ENCODE measurements at places on chromosomes 7 and 10.

GRCh38 chr10:84938117-84938905 is 609.9 kb downstream of the CCSER2 start:
- DNase-seq, result no peak

- no peak for DNase-seq
Observed at GRCh38 chr7:138999414-138999813, 18.2 kb upstream of the KIAA1549 start.

DNA sequence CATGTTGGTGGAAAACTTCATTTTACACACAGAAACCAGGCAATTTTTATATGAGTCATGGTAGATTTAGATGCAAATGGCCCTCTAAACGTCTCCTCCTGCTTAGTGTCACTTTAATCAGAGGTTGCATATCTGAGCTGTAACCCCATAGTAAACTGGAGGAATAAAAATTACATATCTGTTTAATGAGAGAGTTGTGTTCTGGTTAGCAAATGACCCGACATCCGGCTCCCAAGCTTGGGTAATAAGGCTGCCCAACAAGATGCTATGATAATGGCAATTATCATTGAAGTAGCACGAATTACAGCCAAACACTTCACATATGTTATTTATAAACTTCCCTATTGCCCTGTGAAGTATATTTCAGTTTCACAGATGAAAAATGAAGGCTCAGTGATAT is 10.6 kb upstream of the ADAM12 start:
- DNase-seq, result no peak

DNA sequence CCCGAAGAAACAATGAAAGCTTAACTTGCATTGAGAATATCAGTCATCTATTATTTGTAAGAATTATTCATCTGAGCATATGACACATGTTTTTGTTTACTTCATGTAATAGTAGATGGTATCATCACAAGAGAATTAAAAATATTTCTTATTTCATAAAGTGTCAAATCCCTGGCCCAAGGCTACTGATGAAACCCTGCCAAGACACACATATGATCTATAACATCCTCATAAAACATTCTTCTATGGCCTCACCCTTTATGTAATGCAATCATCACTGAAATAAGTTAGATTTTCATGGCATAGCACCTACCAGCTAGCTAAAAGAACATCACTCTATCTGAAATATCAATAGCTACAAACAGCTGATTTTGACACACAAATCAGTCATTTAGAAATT is 385.6 kb upstream of the PHF14 start:
- no peak for DNase-seq

DNA sequence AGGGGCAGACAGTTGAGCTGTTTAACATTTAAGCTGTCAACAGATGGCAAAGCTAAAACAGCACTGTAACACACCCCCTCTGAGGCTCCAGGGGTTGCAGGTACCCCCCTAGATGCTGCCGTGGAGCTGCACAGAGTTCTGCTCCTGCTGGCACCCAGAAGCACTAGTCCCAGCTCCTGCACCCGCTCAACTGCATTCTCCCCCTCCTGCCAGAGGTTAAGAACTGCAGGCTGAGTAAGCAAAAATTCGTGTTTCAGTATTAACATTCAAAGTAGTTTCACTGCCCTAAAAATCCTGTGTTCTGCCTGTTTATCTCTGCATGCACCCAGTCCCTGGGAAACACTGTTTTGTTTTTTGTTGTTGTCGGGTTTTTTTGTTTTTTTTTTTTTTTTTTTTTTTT is 790.8 kb upstream of the KCND2 start:
- no peak for DNase-seq

DNA sequence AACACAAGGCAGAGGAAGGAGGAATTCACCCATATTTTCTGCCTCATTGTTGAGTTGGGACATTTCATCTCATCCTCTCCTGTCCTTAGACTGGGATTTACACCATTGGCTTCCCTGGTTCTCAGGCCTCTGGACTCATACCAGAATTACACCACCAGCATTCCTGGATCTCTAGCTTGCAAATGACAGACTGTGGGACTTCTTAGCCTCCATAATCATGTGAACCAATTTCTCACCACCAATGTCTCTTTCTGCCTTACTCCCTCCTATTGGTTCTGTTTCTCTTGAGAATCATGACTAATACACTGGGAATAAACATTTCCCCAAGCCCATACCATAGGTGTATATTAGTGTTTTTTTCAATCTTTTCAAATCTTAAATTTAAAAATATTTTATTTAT is 2.9 kb upstream of the ZNF33A start:
- no peak for DNase-seq

DNA sequence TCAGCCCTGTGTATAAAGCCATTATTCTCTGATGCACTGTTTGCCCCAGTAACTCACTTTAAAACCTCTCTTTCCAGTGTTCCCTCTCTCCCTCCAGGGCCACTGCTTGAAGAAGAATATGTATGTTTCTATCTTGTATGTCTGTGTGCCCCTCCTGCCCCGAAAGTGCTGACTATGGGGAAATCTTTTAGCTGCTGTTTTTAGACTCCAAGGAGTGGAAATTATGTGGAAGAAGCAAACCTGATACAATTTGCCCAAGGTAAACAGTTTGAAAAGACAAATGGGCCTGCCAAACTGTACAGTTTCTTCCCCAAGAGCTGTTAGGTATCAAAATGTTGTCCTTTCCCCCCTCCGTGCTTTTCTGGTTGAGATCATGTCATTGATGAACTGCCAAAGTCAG is 3.4 kb downstream of the ADRA2A start:
- no peak for DNase-seq

GRCh38 chr7:98868450-98868849 is 1.4 kb downstream of the TMEM130 start:
- no peak for DNase-seq

- no peak for DNase-seq
Observed at GRCh38 chr7:97818066-97818663, 54.0 kb downstream of the ASNS start.

GRCh38 chr10:69815104-69815503 is 13.4 kb downstream of the COL13A1 start:
- no peak for DNase-seq

GRCh38 chr10:61140765-61141392 is 196.9 kb upstream of the RHOBTB1 start:
- no peak for DNase-seq

DNA sequence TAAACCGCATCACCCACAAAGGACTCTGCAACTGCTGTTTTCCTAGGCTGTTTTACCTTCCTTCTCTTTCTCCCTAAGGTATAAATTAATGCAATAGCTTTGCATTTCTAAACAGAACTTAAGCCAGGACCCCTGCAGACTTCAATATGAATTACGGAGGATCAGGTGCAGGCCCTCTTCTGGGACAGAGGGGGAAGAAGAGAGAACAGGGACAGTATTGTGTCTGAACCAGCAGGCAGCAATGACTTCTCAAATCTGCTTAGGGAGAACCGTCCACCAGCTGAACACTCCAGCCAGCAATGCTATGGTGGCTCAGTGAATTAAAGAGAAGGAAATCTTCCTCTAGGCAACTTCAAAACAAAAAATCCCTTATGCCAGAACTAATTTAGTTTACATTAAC is 35.7 kb downstream of the POLR3A start:
- DNase-seq, result no peak

- no peak for DNase-seq
Observed at GRCh38 chr10:58341947-58342346, 7.1 kb downstream of the UBE2D1 start.

DNA sequence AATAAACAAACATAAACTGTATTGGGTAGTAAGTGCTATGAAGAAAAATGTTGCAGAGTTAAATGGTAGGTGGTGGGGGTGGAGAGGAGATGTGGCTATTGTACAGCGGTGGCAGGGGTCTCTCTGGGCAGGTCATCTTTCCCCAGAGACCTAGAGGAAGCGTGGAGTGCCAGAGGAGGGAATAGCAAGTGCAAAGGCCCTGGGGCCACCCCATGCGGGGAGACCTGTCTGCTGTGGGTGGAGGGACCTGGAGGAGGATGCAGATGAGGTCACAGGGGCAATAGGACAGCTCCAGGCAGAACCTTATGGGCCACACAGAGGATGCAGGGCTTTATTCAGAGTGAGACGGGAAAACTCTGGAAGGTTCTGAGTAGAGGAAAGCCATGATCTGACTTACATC is 47.5 kb downstream of the DLG5 start:
- DNase-seq, result no peak

DNA sequence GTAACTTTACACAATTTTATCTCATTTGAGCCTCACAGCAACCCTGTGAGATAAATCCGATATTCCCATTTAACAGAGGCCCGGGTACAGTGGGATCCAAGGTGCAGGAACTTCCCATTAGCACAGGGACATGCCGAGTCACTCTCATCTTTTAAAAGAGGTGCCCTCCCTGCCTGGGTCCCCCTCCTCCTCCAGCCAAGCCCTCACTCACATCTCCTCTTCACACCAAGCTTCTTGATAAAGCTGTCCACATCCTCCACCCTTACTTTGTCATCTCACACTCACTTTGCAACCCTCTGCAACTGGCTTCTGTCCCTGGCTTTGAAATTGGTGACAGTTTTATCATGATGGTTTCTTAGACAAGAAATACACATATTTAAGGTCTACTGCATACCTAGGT is 144.6 kb upstream of the RHEB start:
- DNase-seq, result no peak

DNA sequence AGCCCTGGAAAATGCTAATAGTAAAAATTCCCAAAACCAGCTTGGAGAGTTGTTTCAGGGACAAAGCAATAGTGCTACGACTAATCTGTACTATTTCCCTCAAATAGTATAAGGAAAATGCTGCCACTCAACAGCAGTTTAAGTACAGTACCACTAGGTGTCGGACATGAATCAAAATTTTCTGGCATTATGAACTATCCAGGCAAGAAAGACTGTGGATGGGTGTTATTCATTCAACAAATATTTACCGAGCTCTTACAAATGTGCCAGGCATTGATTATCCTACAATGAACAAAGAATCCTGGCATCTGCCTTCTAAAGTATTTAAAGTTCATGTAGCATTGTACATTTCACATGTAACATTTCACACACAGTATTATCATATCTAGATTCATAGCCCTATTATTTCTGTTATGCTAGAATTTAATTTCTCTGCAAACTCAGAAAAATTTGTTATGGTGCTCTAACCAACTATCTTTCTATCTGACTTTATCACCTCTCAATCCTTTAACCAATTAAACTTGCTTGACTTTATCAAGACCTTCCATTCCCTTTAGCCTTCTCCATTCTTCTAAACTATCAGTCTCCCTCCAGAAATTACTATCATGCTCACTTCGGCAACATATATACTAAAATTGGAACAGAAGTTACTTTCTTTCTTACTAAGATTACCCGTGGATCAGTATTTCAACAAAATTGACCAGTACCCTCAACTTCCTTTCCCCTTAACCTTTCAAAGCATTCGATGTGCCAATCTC is 80.6 kb downstream of the ARHGAP21 start:
- DNase-seq, result no peak

DNA sequence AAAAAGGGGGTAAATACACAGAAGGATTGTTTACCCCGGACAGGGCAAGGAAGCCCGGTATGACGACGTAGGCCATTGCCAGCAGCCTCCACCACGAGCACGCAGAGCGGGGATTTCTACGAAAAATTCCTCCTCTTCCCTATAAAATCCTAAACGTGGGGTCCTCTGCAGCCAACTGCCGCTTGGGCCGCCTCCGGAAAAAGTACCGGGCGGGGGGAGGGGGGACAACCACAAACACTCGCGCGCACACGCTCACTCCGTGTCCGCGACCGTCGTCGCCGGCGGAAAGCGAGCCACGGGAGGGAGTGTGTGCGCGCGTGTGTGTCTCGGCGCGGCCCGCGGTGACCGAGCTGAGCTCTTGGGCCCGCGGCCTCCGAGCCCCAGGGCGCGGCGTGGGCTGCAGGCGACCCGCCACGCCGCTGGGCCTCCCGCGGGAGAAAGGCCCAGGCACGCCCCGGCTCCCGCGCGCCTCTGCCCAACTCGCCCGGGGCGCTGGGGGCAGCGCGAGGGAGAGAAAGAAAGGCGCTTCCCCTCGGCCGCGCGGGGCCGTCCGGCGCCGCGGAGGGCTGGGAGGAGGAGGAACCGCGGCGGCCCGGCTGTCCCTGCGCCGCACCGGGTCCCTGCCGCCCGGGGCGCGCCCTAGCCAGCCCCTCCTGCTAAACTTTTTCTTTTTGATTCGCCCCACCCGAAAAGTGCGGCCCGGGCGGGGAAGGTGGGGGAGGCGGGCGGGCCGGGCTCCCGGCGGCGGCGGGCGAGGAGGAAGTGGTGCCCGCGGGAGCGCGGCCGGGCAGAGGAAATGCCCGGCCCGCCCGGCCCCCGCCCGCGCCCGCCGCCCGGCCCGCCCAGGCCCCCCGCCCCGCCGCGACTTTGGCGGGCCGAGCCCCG is 1.5 kb downstream of the CTBP2 start:
- no peak for DNase-seq

DNA sequence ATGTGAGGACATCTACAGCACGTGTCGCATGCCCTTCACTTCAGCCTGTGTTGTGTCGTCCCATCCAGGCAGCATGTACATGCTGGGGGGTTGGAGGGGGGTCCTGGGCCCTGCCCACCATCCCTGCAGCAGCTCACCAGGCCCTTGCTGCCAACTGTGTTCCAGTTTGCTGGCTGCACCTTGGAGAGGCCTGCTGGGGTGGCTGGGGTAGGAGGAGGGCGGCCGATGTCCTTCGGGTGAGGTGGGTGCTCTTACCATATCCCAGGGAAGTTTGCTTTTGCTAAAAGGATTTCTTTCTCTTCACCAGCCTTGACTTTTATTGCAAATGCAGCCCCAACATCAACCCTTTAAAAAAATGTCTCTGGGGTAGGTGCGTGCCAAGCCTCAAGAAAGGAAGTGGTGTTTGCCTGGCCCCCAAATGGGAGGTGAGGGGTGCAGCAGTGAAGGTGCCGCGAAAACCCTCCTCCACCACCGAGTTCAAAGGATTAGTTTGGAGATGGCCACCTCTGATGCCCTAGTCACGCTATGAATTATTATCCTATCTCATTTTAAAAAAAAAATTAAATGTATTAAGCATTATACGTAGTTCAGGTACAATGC is 165.8 kb upstream of the KLF6 start:
- DNase-seq, result peak; percentile 89

GRCh38 chr7:7738622-7739021 is 20.2 kb upstream of the RPA3 start:
- no peak for DNase-seq

- DNase-seq, result no peak
Observed at GRCh38 chr10:133292919-133293809, 15.5 kb downstream of the TUBGCP2 start.

DNA sequence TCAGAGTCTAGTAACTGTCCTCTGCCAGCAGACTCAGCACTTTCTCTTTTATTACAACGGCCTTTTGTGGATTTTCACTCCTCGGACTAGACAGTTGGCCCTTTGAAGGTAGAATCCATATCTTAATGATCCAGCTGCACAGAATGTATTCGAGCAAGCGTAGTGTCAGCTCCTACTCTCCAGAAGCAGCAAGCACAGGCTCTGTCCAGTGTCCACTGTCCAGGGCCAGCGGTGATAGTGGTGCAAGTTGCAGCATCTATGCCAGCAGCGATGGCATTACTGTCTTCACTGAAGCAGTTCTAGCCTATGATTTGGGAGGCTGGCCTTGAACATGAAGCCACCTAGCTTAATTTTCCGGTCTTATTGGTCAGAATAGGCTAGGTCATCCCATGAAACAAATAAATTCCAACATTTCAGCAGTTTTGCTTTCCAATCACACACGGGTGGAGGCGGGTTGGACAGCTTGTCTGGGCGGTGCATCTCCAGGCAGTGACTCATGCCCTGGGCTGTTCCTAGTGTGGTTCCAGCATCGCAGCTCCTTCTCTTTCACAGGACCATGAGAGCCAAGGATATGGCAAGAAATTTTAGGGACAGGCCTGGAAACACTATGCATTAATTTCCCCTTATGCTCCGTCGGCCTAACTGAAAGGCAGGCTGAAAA is 108.6 kb upstream of the KCNMA1 start:
- DNase-seq, result no peak

All from activated CD8-positive, alpha-beta memory T cell treated with anti-CD3 and anti-CD28 coated beads, Interleukin-2, amount 10 ng/mL, durations not matched to agents 7 days and 5 days (primary cell).